ENCODE measurements at places on chromosomes 11 and 22.
A peak's percentile ranks its signal among the peaks of the same experiment; 100 is the strongest.

GRCh38 chr11:503179-503981 lies 3.7 kb downstream of the RNH1 start:
- DNase-seq, result peak; percentile 45

DNA sequence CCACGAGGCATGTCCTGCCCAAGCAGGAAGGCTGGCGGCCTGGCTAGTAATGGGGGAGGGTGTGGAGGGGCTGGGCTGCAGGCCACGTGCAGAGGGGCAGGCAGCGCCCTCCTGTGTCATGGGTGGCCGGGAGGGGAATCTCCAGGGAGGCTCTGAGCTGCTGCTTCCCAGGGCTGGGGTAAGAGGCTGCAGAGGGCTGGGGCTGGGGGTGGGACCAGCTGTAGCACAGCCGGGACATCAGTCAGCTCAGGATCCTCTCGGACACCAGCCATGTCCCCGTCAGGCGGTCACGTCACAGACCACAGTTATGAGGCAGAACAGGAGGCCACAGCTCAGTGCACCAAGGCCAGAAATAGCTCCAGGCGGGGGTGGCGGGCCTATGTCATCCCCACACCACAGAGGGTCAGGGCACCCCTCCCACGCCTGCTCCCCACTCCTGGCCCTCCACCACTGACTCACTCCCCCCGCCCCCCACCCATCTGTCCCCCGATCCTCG lies 21.1 kb downstream of the RTN4R start:
- no peak for DNase-seq

DNA sequence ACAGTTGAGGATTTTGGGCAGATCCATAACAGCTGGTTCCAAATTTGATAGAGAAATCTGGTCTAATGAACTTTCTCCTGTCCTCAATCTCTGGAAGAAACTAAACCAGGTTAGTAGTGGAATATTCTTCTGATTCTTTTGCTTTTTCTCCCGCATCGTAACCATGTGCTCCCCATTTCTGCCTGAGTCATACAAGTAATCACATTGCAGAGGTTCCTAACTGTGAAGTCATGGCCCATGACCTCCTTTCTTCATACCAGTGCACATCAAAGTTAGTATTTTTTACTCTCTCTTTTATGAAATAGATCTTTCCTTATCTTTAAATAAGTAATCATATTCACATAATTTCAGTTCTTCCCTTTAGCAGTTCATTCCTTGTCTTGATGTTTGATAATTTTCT lies 249.0 kb downstream of the DYNC2H1 start:
- DNase-seq, result no peak

- DNase-seq, result no peak
These were observed 8.0 kb upstream of the MS4A10 start for GRCh38 chr11:60777106-60777505.

- DNase-seq, result no peak
These were observed 1.4 kb downstream of the SPCS2 start for GRCh38 chr11:74950374-74950969.

DNA sequence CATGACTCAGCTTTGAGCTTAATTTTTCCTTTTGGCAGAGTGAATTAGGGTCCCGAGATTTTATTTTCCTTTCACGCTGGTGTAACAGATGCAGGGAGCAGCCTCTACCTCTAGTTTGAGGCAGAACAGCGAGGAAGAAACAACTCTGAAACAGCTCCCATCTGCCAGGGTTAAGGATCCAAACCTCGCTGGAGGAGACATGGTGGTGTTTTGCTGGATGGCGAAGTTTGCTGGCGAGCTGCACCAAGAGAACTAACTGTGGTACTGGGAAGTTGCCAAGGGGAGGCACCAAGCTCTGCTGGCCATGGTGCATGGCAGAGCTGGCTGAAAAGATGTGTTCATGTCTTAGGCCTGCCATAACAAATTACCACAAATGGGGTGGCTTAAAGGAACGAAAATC lies 7.6 kb upstream of the ALKBH3 start:
- no peak for DNase-seq
